ENCODE measurements at places on chromosomes 7 and 10. TPM values are rescaled to one million over a fixed set of nuclear protein-coding genes. Genes with fewer than 3 reads are reported as not detected.

Gene ELMO1
- 94.4 TPM for total RNA-seq

Gene GJD4
- not detected for total RNA-seq

Gene SOSTDC1
- total RNA-seq = not detected

Gene SPDYE5
- 0.26 TPM for total RNA-seq

DNA sequence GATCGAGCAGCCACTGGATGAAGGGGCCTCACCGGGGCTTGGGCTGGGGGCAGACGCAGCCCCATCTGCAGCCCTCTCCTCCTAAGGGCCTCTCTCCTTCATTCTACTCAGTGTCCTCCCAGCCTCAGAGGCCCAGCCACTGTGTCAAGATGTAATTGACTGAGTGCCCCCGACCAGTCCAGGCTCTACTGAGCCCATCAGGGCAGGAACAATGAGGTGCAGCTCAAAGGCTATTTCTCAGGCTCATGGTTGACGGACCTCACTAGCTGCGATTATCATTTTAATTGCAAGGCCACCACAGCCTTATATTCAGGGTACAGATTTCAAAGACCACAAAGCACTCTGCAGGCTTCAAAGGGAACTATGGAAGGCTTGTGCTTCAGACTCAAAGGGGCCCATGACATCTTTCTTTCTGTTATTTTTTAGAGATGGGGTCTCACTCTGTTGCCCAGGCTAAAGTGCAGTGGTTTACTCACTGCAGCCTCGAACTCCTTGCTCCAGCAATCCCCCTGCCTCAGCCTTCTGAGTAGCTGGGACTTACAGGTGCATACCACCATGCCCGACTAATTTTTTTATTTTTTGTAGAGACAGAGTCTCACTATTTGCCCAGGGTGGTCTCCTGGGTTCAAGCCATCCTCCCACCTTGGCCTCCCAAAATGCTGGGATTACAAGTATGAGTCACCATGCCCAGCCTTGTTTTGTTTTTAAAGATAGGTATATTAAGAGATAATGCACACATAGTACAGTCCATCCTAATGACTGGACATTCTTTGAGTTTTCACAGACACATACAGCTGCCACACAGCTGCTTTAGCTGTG, 23.7 kb downstream of the SLC29A3 start:
- DNase-seq = no peak

DNA sequence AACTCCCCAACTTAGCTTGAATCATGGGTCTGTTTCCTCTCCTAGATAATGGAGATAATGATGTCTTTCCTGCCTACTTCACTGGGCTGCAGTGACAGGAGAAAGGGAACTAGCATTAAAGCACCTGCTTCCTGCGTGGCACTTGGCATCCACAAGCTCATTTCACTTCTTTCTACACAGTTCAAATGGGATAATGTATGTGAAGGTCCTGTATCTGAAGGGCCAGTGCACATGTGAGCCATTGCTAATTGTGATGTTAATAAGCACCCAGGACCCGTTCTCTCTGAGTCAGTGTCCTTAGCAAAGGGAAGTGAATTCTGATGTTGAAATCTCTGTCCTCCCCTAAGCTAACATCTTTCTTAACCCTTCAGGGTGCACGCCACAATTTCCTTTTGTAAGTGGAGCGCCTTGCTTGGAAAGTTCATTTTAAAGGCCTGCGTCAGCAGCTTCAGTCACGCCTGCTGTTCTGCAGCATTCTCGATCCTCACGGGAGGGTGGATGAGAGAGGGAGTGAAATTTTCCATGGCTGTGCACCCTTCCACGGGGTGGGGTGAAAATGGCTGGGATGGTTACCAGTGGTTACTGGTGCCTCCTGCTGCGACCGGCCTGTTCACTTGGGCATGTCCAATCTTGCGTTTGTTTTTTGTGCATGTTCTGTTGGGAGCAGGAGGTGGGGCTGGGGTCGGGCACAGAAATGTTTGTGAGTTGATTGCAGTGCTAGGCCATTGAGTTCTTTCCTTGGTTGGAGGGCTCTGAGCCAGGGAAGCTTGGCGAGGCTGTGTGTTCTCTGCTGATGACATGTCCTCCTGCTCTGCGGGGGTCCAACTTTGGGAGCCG, 59.2 kb downstream of the HK1 start:
- DNase-seq = no peak

DNA sequence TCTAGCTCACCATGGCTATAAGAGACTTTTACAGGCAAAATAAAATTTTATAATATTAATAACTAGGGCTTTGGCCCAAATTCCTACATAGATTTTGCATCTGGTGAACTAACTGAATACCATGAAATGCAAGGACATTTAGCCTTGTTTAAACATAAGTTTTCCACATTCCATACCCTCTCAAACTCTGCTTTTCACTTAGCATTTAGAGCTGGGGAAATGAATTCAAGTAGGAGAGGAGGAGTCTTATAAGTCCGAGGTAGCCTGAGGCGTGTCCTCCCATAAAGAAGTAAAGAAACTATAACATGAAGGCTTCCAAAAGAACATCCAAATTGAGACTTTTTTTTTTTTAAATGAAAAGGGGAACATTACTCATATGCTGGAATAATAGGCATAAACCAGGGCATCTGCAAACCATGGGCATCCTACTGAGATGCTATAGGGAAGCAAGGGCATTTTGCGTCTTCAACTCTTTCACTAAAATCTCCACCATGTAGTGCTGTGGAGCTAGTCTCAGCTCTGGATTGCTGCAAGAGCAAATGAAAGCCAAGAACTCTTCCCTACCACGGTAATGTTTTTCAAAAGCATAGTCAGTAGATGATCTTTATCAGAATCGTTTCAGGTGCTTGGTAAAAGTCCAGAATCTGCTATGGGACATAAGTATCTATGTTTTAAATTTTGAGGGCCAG, 79.1 kb downstream of the PALS2 start:
- no peak for DNase-seq

- no peak for DNase-seq
Observed at GRCh38 chr7:141673346-141673745, 28.6 kb downstream of the DENND11 start.

DNA sequence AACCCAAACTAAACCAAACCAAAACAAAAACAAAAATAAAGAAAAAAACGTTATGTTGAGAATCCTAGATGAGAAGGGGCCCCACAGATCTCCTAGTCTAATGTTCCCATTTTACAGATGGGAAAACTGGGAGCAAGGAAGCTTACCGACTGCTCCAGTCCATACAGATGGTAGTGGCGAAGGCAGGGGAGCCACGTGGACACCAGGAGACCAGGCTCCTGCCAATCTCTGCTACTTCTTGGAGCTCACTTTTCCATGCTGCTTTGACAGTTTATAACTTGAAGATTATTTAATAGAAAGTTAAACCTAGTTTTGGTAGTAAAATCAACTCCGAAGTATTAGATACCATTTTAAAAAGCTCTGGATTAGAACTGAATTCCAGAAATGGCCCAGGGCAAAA, 62.0 kb downstream of the GATA3 start:
- no peak for DNase-seq

DNA sequence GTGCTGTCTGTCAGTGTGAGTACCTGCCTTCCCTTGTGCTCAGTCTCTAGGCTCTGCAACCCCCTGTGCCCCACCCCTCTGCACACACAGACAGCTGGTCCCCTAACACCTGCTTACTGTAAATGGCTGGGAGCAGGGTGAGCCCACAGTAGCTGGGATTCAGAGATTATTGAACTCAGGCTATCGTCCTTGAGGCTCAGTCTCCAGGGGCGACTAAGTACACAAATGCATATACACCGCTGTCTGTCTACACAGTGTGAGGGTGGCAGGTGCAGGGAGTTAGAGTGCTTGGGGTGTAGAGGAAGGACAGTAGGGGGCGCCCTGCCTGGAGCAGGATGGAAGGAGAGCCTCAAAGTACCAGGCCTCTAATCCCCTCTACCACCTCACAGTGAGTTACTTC, 12.9 kb downstream of the UPP1 start:
- no peak for DNase-seq

DNA sequence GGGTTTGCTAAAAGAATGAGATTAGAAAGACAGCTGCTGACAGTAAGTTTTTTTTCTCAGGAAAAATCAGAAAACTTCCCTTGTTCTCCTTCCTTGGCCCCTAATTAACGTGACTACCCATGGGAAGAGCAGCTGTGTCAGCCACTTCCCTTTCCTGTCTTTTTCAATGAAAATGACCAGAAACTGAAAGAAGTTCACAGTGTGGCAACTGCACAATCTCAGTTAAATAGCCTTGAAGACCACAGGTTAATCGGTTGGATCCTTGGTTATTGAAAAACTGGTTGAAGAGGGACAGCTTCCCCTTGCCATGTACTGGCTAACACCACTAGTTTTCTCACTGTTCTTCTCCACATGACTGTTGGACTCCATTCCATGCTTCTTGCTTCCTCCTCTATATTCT, 148.8 kb upstream of the AGR3 start:
- no peak for DNase-seq

DNA sequence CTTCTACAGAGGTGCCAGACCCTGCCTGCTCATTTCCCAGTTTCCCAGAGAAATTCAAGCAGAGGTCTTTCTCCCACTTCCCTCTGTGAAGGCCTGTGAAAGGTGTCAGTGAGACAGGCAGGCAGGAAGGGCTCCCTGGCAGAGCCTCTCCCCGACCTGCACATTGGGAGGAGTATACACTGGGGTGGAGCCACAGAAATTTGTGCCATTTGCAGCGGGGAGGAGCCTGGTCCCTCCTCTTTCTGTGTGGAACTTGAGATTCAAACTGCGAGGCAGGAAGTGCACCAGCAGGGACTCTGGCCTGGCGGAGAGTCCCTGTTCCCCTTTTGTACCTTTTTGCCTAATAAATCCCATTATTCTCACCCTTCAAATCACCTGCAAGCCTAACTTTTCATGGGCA, 54.6 kb upstream of the OPN4 start:
- no peak for DNase-seq

DNA sequence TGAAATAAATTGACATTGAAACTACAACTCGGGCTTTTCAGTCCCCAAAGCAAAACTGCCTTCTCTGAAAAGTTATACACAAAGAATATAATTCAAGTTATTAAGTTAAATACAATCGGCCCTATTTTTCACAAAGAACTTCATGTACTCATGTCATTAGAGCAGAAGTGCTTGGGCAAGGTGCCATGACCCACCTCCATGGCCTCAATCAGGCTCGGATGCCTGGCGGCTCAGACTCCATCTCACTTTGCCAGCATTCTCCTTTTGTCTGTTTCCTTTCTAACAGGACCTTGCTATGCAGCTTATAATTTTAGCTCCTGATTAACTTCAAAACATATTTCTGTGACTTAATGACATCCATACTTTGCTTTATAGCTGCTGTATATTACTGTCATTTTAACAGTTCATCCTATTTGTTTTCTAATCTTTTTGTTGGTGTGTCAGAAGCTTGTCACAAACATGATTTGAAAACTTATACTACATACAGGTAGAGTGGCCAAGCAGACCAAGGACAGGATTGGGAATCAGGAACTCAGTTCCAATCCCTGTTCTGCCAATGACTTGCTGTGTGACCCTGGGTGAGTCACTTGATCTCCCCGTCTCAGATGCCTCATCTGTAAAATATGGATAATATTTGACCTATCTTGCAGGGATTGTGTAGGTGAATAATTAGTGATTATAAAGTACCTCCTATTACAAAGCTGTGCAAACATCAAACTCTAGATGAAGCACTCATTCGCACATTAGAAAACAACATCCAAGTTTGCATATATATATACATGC, 60.8 kb upstream of the ITGA8 start:
- DNase-seq = no peak

GRCh38 chr7:129522088-129522970, 20.0 kb downstream of the SMKR1 start:
- no peak for DNase-seq

DNA sequence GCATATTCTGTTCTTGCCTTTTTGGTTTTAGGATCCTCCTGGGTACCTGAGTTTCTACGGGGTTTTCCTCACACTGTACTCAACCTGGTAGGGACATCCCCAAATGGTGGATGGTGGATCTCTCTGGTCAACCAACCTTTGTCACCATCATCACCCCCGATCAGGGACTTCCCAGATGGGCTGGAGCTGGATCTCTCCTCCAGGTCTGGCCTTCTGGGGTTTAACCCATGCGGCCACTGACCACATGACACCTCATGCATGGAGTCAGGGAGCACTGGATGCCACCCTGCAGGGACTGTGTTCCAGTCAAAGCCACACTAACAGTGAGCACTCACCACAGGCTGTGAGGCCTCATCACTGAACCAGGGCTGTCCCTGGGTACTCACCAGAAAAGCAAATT, 80.0 kb downstream of the CELF2 start:
- no peak for DNase-seq
